ENCODE measurements at places on chromosomes 11 and 22.

- DNase-seq, result peak; percentile 43
These were observed 2.7 kb downstream of the TENM4 start for GRCh38 chr11:79437981-79438630.

- DNase-seq, result no peak
These were observed 237.6 kb upstream of the C11orf87 start for GRCh38 chr11:109184376-109184775.

DNA sequence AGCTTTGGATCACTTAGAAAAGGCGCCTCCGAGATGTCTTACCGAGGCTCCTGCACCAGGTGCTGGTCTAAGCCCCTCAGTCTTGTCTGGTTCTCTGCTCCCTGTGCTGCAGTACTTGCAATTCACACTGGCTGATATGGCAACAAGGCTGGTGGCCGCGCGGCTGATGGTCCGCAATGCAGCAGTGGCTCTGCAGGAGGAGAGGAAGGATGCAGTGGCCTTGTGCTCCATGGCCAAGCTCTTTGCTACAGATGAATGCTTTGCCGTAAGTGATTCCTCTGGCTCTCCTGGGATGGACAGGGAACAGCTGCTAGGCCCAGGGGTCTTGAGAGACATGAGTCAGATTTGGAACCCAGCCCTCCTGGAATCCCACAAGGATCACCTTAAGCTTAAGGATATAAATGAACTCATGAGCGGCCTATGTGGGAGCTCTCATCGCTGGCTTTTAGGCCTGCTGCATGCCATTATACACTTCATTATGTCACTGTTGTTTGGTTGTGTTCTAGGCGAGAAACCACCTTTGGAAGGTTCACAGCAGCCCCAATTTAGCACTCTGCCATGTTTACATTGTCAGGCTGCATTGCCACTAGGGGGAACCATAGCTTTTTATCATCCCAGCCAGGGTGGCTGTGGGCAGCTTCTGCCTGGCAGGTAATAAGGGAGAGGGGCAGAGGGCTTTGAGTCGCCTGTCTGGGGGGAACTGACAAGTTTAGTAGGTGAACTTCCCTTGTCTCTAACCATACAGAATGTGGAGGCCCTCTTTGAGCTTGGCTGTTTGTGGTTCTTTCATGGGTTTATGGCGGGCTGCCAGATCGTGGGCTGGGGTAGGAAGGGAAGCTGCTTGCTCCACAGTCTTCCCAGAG is 8.5 kb downstream of the ACAD8 start:
- DNase-seq, result no peak

DNA sequence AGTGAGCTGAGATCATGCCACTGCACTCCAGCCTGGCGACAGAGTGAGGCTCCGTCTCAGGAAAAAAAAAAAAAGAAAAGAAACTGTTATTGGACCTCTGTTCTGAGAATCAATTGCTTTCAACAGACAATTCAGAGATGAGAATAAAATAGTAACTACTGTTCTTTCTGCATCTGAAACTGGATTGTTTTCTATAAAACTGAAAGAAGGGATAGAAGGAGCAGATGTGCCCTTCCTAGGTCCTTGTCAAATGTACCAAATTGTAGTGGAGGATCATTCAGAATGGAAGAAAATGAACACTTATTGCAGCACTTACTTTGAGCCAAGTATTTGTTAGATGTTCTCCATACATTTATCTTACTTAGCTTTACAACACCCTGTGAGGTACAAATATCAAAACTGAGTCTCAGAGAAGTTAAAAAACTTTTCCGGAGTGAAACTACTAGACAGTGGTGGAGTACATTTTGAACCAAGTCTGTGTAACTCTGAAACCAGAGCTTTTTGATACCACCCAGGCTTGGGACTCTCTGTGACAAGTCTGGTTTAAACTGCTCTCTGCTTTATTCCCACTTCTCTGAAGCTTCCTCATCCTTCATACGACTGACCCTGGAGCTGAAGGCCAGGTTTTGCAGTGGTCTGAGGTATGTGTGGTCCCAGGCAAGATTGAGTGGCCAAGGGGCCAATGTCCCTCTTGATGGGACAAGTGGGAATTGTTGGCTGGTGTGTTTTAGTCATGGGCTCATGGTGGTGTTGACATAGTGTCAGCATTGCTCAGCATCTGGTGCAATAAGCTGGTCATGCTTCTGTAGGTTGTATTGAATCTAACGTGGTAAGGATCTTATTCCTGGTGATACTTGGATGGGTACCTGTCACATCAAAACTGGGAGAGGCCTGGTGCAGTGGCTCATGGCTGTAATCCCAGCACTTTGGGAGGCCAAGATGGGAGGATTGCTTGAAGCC is 48.2 kb upstream of the CCDC134 start:
- no peak for DNase-seq

DNA sequence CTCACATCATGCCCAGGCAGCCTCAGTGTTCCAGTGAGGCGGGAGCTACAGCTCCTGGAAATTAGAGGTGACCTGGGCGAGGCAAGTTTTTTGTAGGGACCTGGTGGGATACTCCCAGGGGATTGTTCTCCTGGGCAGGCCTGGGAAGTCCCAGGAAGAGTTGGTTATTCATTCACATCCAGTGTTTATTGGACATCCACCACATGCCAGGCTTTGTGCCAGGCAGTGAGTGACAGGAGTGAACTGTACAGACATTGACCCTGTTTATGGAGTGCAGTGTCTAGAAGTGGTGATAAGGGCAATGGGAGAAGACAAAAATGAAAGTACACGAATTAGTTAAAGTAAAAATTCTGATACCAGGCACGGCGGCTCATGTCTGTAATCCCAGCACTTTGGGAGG is 29.4 kb downstream of the YWHAH start:
- no peak for DNase-seq

GRCh38 chr22:42310291-42311015 is 40.0 kb upstream of the TCF20 start:
- DNase-seq, result no peak

GRCh38 chr11:18853086-18853720 is 61.6 kb upstream of the PTPN5 start:
- peak; percentile 6 for DNase-seq

- DNase-seq, result no peak
These were observed 27.8 kb downstream of the GDPD5 start for GRCh38 chr11:75497788-75498409.

- no peak for DNase-seq
These were observed 121.0 kb downstream of the BUD13 start for GRCh38 chr11:116651737-116652237.

- DNase-seq, result no peak
These were observed 84.7 kb downstream of the MAML2 start for GRCh38 chr11:96257972-96258934.

- DNase-seq, result no peak
These were observed 87.9 kb downstream of the ADAMTS15 start for GRCh38 chr11:130536106-130537040.

GRCh38 chr11:111734101-111734953 is 31.9 kb downstream of the PPP2R1B start:
- DNase-seq, result no peak

DNA sequence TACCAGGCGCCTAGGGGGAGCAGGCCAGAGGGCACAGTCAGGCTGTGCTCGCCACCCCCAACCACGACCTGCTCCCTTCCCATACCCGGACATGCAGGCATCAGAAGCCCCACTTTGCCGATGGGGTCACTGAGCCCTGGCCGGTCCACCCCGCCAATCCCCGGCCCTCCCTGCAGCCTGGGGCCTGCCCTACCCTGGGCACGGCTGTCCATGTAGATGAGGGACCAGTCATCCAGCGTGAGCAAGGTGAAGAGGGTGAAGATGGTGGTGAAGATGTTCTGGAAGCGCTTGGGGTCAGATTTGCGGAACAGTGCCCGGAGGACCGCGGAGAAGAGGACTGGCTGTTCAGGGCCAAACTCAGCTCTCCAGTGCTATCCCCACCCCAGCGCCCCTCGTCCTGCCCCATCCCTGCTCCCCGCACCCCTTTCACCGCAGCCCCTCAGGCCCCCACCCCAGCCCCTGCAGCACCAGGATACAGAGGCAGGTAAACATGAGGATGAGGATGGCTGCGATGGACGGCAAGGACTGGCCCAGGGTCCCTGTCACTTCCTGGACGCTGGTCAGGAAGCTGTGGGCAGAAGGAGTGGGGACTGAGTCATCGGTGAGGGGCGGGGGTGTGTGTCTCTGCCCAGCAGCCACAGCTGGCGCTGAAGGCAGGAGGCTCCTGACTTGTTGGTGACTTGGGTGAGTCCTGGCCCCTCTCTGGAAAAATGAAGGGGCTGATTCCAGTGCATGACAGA is 5.5 kb downstream of the CATSPER1 start:
- no peak for DNase-seq

DNA sequence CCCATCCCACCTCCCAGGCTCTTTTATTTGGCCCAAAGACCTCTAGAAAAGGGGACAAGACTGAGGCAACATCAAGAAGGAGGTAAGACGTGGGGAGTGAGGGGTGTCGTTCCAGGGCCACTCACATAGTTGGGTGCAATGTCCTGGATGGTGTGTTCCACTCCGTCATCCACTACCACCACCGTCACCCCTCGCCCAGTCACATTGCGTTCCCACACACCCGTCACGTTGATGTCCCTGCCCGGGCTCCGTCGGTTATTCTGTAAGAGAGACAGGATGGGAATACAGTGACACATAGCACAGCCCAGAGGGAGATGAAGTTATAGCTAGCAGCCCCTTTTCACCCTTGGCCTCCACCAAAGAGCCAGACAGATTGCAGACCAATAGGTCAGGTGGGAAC is 3.8 kb downstream of the PCSK7 start:
- no peak for DNase-seq

GRCh38 chr11:31805037-31805628 is 6.0 kb downstream of the PAX6 start:
- no peak for DNase-seq

DNA sequence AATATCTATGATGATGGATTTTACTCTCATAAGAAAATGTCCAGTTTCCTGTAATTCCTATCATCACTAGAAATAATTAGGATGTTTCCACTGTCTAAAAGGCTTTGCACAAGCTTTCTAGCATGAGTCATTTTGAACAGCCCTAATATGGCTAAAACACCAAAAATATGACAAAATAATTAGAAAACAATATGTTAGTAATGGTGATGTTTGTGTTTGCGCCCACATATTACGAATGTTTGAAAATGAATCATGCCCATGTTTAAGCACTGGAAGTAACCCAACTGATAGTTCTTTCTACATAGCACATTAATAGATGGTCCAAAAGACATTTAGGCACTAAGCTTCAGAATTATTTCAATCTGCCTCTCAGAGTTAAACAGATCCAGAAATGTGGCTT is 96.0 kb downstream of the TRPC6 start:
- DNase-seq, result no peak

DNA sequence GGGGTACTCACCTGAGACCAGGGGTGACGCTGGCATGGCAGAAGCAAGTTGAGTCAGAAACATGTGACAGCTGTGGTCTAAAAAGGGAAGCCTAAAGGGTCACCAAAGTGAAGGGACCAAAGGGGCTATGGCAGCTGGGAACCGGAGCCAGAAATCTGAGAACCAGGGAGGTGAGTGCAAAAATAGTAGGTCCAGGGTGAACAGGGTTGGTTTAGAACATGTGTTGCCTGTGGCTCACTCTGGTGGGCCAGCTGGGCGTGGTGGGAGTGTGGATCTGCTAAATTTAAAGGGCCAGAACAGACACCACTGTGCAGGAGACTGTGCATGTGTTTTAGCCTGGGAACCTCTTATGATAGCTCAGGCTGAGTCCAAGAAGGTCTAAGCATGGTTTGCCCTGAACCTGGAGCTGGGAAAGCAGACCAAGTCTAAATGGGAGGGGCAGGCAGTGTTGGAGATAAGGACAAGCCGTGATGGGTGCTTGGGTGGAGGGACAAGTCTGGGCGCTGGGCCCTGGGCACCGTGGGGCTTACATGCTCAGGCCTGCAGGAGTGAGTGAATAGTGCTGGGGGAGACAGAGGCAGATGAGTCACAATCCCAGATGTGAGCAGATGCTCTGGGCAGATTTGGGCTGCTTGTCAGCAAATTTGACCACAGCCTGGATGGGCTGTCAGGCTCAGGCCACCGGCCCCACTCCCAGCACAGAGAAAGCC is 41.4 kb upstream of the ZBED5 start:
- DNase-seq, result peak; percentile 45

GRCh38 chr11:78189851-78190250 is 1.1 kb downstream of the USP35 start:
- DNase-seq, result no peak

- DNase-seq, result no peak
These were observed 266.9 kb upstream of the NARS2 start for GRCh38 chr11:78841456-78842060.

DNA sequence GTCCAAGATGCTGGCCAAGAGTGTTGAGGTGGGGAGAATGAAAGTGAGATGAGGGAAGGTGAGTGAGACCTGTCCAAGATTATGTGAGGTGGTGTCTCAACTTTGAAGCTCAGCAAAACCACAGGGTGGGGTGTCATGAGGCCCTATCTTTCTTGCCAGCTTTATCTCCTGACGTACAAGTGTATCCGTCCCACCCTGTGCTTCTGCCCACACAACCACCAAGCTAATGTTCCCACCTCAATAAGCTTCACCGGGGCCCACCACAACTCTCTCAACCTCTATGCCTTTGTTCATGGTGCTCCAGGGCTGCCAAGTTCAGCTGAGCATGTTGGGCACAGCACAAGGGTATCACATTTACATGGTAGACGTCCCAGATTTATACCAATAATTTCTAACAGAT is 7.1 kb upstream of the TPST2 start:
- DNase-seq, result no peak

GRCh38 chr11:64874308-64875240 is 3.8 kb downstream of the EHD1 start:
- no peak for DNase-seq

DNA sequence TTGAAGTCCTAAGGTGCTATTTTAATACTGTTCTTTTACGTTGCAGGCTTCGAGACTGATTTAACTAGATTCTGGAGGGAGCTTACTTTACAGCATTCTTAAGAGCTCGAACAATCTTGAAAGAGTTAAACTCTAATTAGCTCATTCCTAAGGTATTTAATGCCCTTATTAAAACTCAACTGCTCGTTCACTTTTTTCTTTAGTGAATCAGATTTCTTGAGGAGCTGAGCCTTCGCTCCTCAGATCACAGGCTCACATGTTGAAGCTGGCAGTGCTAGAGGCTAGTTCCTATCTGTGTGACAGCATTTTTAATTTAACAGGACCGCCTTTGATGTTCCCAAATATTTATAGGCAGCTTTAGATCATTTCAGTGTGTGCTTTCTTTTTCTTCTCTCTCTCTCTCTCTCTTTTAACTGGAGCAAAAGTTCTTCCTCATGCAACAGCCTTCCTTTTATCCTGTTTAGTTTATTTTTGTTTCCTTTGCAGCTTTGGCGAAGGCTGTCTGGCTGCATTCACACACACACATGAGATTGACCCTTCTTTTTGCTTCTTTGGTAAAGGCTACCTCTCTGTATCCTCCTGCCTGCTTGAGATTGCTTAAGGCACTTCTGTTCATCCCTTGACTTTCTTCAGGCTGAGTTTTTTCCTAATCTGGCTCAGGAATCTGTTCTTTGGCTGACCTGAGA is 21.0 kb downstream of the ZNRF3 start:
- no peak for DNase-seq

GRCh38 chr11:59400461-59401261 is 25.6 kb downstream of the OR5A2 start:
- DNase-seq, result no peak

All from NCI-H1694 treated with DMSO at 0.1 percent for 48 hours (cell line).